ENCODE measurements at places on chromosomes 2 and 18. TPM values are rescaled to one million over a fixed set of nuclear protein-coding genes. Genes with fewer than 3 reads are reported as not detected.

LIMS2 gene
- polyA plus RNA-seq, result 5.6 TPM

DYNAP gene
- not detected for polyA plus RNA-seq

UGT1A10 gene
- not detected for polyA plus RNA-seq

TCF23 gene
- not detected for polyA plus RNA-seq

FLACC1 gene
- polyA plus RNA-seq, result 0.07 TPM

- DNase-seq, result no peak
Observed at GRCh38 chr2:71254078-71254477, 27.2 kb upstream of the PAIP2B start.

- DNase-seq, result no peak
Observed at GRCh38 chr2:48674933-48675332, 57.3 kb downstream of the GTF2A1L start.

DNA sequence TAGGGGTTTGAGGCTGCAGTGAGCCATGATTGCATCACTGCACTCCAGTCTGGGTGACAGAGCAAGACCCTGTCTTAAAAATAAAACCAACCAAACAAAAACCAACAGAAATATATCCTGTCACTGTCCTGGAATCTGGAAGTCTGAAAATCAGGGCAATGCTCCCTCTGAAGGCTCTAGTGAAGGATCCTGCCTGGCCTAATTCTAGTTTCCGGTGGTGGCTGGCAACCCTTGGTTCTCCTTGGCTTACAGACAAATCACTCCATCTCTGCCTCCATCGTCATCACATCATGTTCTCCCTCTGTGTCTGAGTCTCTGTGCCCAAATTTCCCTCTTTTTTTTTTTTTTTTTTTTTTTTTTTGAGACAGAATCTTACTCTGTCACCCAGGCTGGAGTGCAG is 15.9 kb upstream of the VPS4B start:
- DNase-seq, result no peak

DNA sequence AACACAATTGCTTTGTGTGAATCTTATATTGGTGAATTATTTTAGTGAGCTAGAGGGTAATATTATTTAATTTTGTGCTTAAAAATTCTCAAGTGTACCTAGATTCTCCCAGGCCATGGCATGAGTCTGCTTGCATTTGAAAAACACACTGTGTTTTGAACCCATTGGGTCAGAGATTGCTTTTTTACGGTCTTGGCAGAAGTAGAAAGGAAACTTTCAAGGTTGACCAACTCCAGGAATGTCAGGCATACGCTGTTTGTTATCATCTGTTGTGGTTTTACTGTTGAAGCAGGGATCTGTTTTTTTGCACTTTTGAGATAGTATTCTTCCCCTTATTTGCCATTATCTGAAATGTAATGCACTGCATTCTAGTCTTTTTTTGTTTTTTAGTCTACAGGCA is 377.4 kb downstream of the RPRM start:
- no peak for DNase-seq

GRCh38 chr2:205556357-205556756 is 125.9 kb upstream of the NRP2 start:
- no peak for DNase-seq

DNA sequence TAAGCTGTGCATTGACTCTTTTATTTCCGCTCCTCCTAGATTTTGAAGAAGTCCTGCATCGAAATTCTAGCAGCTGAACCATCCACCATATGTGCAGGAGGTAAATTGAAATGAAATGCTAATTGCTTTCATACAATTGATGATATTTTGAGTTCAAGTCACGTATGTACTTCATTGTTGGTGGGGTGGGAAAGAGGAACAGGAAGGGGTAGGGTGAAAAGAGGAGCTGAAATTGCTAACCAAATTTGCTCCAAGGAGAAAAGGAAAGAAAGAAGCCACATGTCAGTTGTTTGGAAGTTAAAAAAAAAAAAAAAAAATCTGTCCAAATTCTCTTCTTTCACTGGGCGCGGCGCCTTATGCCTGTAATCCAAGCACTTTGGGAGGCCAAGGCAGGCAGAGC is 77.8 kb downstream of the ANTXR1 start:
- DNase-seq, result no peak

DNA sequence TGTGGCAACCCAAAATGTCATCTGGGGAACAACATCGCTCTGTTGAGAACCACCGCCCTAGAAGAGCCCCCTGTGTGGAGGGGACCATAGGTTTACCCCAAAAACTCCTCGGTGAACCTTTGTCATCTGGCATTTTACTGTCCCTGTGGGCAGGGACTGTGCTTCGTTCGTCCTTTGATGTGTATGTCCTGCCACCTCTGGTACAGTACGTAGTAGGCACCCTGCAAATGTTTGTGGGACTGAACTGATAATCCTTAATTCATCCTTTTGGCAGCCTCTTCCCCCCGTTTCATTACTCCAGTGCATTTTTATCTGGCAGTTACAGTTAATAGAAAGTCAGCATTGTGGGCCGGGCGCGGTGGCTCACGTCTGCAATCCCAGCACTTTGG is 728 bp downstream of the NAPG start:
- no peak for DNase-seq

GRCh38 chr18:69944436-69944835 is 3.2 kb downstream of the CD226 start:
- DNase-seq, result no peak

DNA sequence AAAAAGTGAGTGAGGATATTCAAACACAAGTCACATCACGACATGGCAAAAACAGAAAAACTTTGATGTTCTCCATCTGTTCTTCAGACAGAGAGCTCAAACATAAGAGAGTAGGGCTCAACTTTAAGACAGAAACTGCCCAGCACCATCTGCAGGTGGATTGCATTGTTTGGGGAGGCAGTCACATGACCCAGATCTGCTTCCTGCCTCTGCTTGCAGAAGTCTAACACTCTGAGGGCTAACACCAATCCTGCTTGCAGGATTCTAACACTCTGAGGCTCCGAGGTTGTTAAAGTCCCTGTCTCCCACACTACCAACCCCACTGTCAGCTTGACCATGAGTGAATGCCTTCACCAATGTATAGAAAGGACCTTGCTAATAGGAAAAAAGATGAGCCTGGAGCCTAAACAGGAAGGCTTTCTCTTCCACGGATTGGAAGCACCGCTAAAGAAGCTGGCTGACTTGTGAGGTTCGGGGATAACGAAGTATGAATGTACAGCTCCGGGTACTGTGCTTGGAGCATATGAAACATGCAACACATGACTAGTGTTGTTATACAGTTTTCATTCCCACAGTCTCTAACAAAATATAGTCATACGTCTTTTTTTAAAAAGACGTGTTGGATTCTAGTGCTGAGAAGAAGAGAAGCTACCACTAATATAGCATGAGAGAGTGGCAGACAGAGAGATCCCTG is 176.6 kb upstream of the CREB1 start:
- no peak for DNase-seq

GRCh38 chr2:3650140-3650920 is 7.7 kb upstream of the ALLC start:
- no peak for DNase-seq

All from A549 (cell line).